ENCODE measurements at places on chromosomes 7 and 10.

GRCh38 chr7:1897076-1897860, 227.2 kb downstream of the ELFN1 start:
- DNase-seq = no peak

- no peak for DNase-seq
Observed at GRCh38 chr7:51344406-51345138, 28.0 kb upstream of the COBL start.

GRCh38 chr7:116522247-116522646, 2.6 kb upstream of the CAV1 start:
- DNase-seq = no peak

GRCh38 chr7:18831943-18832342, 285.5 kb downstream of the TWIST1 start:
- no peak for DNase-seq

GRCh38 chr7:21011153-21011552, 224.5 kb upstream of the SP8 start:
- DNase-seq = no peak

DNA sequence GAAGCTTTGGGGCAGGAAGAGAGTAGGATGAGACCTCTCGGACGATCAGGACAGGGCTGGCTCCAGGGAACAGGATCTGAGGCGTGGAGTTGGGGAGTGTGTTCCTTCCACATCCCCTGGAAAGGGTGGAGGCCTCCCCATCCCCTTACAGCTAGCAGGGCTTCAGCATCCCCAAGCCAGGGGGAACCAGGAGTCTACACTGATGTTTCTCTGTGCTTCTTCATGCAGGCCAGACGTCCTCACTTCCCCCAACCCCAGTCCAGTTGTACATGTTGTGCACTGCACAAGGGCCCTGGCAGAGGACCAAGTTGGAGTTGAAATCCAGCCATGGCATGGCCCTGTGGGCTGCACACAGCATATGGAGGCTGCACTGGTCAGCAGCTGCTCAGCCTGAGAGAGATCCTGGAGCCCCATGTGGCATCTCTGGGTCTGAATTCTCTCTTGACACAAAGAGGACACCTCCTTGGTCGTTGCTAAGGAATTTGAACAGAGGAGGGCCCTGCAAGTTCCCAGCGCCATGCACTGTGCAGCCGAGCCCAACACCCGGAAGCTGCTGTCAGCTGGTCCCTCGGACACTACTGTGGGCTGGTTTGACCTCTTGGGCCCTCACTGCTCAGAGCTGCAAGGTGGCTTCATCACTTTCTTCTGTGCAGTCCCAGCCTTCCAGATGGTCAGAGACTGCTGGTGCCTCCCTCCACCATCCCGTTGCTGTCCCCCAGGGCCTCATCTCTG, 181.1 kb downstream of the DNAJB6 start:
- no peak for DNase-seq

GRCh38 chr10:110903280-110904278, 15.4 kb downstream of the BBIP1 start:
- DNase-seq = no peak

DNA sequence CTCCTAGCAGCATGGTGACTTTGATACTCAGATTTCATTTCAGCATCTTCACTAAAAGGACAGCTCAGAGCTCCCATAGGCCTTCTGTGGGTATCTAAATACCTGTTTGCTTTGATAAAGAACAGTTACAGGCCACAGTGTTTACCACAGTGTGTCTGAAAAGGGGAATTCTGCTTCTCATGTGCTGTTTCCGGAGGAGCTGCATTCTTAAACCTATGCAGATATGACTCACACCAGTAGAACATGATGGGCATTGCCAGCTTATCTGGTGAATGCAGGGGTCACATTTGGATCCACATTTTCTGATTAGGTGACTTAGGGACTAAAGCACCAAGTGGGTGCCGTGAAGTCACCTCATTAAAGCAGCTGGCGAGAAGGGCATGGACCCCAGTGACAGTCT, 52.6 kb downstream of the TRRAP start:
- DNase-seq = no peak

DNA sequence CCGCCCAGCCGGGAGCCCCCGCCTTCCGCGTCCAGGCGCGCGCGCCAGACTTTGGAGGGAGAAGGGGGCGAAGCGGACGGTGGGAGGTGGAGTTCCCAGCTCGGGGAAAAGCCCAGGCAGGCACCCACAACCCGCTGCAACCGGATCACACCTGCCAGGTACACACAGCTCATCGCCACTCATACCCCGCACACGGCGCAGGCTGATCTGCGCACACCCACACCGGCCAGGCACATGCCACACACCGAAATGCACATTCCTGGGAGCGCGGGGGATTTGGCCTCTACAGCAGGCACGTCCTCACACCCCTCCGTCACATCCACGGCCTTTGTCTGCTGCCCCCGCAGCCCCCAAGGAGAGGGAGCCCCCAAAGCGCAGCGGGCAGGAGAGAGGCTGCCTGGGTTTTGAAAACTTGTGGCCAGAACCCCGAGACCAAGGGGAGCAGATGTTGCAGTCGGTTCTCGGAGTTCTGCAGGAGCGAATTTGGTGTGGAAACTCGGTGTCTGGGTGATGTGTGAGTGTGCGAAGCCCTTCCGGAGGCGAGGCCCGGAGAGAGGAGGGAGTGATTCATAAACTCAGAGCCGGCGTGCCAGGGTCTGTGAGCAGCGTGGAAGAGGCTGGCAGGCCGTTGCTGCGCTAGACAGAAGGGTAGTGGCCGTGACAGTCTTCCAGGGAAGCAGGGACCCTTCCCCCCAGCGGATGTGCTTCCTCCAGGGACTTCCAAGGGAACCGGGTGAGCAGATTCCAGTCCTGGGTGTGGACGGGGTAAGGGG, 734 bp downstream of the CHST3 start:
- no peak for DNase-seq

GRCh38 chr7:94045581-94045980, 41.4 kb upstream of the BET1 start:
- DNase-seq = no peak

- DNase-seq = no peak
Observed at GRCh38 chr7:2023877-2024566, 208.7 kb downstream of the MAD1L1 start.

GRCh38 chr10:79042639-79043411, 25.9 kb upstream of the ZMIZ1 start:
- no peak for DNase-seq

- DNase-seq = no peak
Observed at GRCh38 chr10:31321396-31321941, 2.5 kb downstream of the ZEB1 start.

DNA sequence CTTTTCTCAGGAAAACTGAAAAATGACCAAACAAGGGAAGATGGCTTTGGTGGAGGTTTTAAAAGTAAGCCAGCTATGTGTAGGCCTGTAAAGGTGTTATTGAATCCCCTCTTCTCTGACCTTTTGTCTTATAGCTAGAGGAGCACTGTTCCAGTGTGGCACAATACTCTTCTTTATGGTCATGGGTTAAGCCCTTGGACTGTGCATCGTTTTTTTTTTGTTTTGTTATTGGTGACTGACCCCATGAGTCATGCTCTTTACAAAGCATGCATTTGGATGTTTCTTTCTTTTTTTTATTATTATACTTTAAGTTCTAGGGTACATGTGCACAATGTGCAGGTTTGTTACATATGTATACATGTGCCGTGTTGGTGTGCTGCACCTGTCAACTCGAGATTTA, 19.6 kb upstream of the FAM25A start:
- DNase-seq = no peak

- peak; percentile 64 for DNase-seq
Observed at GRCh38 chr10:85548034-85548433, 818.6 kb downstream of the GRID1 start.

GRCh38 chr7:81110673-81111072, 191.8 kb upstream of the SEMA3C start:
- no peak for DNase-seq

GRCh38 chr7:155979566-155979965, 167.3 kb upstream of the SHH start:
- no peak for DNase-seq

- no peak for DNase-seq
Observed at GRCh38 chr7:148182264-148182663, 408.3 kb upstream of the C7orf33 start.

- DNase-seq = peak; percentile 23
Observed at GRCh38 chr10:5428133-5428532, 15.8 kb downstream of the NET1 start.

- DNase-seq = no peak
Observed at GRCh38 chr7:114539575-114539974, 125.0 kb downstream of the FOXP2 start.

- DNase-seq = no peak
Observed at GRCh38 chr7:18538554-18539250, 43.2 kb downstream of the HDAC9 start.

- DNase-seq = no peak
Observed at GRCh38 chr10:112229901-112230300, 46.3 kb upstream of the GPAM start.

DNA sequence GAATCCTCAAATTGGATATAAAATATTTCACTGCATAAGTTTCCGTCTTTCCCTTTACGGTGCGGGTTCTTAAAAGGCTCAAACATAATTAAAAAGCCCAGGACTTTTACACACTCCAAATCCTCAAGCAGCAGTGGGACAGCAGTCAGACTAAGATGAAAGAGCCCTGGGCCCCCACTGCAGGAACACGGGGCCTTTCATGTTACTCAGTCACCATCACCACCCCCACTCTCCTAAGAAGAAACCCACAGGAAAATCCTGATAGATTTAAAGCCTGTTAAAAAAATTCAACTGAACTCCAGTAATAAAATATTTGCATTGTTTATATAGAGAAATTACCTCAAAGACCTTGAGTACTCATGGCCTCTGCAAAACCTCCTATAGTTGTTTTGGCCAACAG, 74.0 kb upstream of the TRIL start:
- DNase-seq = no peak

DNA sequence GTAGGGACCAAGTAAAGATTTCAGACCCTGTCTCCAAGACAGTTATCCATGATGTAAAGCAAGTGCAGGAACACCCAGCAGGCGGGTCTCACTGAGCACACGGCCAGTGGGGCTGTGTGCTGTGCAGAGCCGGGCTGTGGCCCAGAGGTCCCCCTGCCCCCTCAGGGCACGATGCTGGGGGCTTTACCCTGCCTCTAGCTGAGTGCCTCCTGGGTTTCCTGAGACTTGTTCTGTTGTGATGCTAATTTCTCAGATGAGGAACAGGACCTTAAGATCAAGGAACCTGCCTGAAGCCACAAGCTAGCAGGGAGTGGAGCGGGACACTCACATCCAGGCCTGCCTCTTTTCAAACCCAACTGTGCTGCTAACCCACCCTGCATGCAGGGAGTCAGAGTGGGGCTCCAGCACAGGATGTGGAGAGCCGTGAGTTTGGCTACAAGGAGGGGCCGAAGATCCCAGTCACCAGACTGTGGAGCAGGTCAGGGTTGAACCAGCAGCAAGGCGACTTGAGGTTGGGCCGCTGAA, 76.1 kb upstream of the LYZL2 start:
- no peak for DNase-seq

- DNase-seq = no peak
Observed at GRCh38 chr7:38777609-38778008, 131.4 kb downstream of the VPS41 start.

GRCh38 chr10:69065406-69066361, 22.2 kb upstream of the SRGN start:
- DNase-seq = no peak

DNA sequence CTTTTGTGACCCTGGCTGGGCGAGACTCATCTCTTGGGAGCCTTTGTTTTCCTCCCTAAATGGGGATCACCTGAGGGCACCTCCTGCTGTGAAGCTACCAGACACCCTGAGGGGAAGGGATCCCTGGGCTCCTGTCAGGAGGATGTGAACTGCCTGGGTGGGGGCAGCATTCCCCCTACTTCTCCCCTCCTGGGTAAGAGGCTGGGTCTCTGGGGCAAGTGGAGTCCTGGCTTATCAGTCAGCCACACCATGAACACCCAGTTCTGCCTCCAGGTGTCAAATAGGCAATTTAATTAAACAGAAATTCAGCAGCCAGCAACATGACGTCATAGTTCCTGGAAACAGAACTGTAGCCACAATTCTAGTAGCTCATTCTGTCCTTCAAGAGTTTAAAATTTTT, 97.7 kb upstream of the RET start:
- DNase-seq = no peak

GRCh38 chr10:111175787-111176186, 99.0 kb downstream of the ADRA2A start:
- DNase-seq = no peak

DNA sequence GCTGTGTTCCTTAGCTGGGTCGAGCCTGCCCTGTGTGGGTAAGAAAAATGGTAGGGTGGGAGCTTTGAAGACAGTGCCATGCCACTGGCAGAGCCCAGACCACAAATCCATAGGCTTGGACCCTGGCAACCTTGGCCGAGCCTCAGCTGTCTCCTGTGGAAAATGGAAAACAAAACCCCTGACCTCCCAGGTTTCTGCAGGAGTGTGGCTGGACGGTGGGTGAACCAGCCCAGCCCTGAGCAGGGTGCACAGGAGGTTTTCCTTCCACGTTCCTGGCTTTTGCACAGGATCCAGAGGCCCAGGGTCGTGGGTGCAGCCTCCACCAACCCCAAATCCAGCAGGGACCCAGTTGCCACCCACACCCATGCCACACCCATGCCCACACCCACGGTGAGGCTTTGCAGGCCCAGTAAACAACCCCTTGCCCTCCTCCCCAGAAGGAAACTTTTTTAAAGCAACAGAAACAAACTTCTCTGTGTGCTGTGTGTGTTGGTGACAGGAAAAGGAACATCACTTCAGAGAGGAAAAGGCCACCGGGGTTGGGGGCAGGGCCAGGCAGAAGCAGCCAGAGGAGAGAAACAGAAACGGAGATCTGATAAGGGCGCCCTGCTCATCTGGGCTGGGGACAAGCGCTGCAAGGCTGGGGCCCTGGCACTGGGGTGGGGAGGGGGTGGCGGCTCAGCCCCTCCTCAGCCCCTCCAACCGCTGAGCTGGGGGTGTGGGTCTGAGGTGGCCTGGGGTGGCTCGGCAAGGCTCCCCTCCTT, 20.7 kb upstream of the ZMIZ1 start:
- no peak for DNase-seq

DNA sequence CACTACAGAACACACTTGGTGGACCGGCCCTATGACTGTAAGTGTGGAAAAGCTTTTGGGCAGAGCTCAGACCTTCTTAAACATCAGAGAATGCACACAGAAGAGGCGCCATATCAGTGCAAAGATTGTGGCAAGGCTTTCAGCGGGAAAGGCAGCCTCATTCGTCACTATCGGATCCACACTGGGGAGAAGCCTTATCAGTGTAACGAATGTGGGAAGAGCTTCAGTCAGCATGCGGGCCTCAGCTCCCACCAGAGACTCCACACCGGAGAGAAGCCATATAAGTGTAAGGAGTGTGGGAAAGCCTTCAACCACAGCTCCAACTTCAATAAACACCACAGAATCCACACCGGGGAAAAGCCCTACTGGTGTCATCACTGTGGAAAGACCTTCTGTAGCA, 14.6 kb downstream of the ZSCAN21 start:
- DNase-seq = no peak

DNA sequence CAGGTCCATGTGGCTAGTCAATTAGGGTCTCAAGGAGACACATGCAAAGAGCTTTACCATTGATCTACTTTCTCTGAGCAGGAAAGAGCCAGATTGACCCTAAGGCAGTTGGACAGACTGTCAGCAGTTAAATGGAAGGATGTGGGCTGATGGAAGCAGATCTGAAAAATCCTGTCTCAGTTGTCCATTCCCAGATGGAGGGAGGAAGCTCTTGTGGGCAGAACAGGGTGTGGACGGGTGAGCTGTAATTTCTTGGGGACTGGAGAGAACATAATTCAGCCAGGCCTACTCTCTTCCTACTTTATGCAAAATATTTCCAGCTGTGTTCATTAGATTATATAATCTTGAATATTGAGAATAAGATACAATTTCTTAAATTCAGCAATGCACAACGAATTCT, 163.6 kb downstream of the GNAT3 start:
- no peak for DNase-seq

GRCh38 chr7:30147223-30147622, 12.4 kb downstream of the MTURN start:
- DNase-seq = no peak
